ENCODE measurements at places on chromosomes 12 and 14.

DNA sequence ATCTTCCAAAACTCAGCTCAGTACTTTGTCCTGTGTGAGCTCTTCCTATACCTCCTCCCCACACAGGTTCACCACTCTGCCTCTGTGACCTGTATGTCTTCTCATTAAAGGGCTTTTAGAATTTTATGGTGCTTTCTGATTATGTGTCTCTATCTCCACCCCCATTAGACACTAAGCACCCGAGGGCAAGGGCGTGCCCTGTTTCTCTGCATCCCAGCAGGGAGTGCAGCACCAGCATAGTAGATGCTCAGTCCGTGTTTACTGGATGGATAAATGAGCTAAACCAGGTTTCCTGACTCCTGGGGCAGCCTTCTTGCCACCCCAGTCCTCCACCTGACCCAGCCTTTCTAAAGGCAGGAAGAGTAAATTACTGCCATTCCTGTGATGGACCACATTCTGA is 333.8 kb downstream of the CACNA1C start:
- DNase-seq, result no peak

DNA sequence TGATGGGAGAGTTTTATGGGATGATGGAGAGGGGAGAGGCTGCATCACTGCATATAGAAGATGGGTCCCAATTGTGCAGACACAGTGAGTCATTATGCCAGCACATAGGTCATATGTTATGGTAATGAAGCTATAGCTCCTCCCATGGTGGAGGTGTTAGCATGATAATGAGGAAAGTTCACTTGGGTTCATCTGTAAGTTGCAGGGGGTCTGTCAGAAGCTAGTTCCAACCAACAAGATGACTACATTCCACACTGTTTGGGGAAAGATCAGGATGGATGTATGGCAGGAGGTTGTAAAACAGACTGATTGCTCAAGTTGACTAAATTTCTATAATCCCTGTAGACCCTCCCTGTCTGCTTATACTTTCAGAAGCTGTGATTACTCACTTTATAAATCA is 561.3 kb downstream of the C12orf50 start:
- no peak for DNase-seq

GRCh38 chr14:28901631-28902030 is 135.0 kb downstream of the FOXG1 start:
- no peak for DNase-seq

- DNase-seq, result no peak
Measured at GRCh38 chr14:65627315-65627714, 214.8 kb downstream of the FUT8 start.

- peak; percentile 42 for DNase-seq
Measured at GRCh38 chr12:53499266-53500141, at the start of gene MAP3K12. Gene MAP3K12, minus strand, starts transcription at chr12:53499458. Its CDS starts 12,067 bp downstream, at chr12:53487391.

GRCh38 chr14:72741826-72742117 is 152.1 kb downstream of the DPF3 start:
- no peak for DNase-seq

DNA sequence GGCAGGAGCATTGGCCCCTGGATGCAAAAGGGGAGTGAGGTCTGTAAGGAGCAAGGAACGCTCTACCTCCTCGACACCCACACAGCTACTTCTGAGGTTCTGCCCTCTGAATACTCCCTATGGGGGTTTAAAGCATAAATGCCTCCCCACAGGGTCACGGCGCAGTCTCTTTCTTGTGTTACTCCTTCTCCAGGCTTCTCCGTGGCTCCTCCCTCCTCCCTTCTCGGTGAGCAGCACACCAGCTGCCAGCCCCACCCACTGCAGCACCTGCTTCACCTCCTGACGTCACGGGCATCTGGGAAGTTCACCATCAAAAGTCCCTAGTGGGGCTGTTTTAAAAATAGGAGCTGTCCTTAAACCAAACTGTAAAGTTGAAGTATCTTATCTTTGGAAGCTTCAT is 67.3 kb downstream of the SPTB start:
- no peak for DNase-seq

- DNase-seq, result no peak
Measured at GRCh38 chr14:100723135-100723829, 3.4 kb upstream of the DLK1 start.

DNA sequence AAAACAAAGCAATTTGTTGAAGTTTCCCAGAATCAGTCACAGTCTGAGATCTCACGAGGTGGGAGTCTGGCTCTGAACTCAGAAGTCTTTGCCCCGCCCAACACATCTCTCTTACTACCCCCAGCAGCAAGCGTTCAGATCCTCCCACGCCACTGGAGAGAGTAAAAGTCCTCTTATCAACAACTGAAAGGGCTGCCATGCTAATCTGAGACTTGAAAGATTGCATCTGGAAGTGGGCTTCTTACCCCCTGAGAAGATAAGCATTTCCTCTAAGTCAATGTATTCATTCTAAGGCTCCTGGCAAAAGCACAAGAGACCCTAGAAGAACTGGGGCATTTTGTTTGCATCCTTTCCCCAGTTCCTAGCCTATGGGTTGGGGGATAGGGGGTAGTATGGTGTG is 34.1 kb upstream of the STON2 start:
- DNase-seq, result no peak

GRCh38 chr12:127749416-127749815 is 517.6 kb upstream of the TMEM132C start:
- no peak for DNase-seq

DNA sequence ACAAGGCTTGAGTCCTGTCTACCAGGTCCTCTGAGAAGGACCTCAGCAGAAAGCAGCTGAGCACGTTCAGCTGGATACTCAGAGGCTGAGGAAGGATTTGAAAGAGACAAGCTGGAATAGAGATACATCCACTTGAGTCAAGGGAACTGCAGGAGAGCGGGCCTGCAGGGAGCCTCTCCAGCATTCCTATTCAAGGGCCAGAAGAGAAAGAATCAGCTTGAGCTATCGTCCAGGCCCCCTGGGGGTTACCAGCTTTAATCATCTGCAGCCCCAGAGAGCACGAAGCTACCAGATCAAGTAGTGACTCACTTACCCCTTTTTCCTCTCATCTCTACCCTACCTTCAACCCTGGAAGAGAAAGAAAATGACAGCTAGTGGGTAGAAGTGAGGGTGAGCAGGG is 80.9 kb downstream of the NDUFA12 start:
- no peak for DNase-seq

- no peak for DNase-seq
Measured at GRCh38 chr12:132354982-132355680, 25.7 kb upstream of the GALNT9 start.

DNA sequence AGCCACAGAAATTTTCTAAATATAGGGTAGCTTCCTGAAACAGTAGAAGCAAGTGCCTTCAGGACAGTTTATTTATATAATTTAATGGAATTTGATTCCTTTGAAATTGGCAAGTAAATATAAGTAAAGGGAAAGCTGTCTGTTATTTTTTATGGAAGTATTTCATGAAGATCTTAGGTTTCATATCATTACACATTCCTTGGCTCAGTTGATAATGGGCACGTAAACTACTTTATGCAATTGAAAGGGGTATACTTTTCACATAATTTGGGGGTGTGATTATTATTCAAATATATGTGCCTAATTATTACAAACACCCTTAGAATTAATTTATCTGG is 71.1 kb upstream of the RAP1B start:
- DNase-seq, result no peak

DNA sequence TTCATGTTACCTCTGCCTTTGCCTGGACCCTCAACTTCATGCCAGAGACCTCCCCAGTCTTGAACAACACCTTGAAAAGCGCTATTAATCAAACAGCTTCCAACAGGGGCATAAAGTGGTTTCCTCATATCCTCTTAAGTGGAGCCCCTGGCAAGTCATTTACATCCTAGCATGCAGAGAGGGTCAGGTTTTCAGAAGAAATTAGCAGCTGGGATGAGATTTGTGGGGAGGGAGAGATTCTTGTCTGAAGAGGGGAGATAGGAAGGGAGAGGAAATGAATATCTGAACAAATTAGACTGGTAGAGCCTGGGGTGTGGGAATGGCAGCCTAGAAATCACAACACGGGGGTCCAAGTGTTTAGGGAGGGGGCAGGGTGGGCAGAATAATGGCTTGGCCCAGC is 45.6 kb downstream of the CALM1 start:
- DNase-seq, result no peak

- no peak for DNase-seq
Measured at GRCh38 chr14:98437113-98437512, 834.9 kb downstream of the BCL11B start.

DNA sequence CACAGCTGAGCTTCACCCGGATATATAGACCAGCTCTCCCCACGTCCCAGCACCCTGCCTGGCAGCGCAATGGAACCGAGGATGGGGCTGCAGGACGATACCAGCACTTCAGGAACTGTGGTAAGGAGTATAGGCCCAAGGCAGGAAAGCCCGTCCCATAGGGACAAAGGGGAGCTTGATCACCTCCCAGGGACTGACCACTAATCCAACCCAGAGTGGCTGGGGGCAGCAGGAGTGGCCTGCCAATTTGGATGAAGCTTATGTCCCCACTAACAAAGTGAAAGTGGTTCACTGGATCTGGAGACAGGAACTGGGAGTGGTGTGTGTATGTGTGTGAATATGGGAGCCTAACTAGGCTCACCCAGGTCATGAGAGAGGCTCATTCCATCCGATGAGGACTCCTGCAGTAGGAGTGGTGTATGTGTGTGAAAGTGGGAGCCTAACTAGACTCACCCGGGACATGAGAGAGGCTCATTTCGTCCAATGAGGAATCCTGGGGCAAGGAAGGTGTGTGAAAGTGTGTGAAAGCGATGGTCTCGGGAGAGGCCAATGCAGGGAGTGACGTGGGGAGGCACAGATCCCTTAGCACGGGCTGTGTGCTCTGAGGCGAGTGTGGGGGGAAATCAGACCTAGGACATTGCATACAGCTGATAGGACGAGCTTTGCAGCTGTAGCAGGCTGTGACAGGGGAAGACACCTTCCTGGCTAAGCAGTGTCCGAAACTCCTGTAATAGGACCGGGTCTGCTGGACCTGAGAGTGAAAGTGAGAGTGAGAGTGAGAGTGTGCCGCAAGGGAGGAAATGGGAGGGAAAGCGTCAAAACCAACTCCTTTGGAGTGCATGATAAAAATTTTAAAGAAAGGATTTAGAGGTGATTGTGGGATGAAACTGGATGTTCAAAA is 25.7 kb downstream of the KLRK1 start:
- DNase-seq, result no peak

- DNase-seq, result peak; percentile 51
Measured at GRCh38 chr12:70243510-70244371, 508 bp downstream of the CNOT2 start.

DNA sequence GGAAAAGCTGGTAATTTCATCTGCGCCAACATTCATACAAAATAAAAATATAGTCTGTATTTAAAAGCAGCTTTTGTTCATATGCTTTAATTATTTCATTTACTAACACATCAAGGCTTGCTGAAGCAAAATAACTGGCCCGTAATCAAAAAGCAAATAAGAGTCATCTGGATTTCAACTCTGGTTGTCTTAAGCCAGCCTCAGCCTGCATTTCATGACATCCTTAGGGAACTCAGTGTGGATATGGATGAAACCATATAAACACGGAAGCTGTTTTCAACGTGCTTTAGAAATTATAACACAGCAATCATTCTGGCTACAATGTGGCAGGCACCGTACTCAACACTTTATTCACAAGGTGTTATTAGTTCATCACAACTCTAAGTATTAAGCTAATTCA is 852 bp downstream of the COX16 start:
- no peak for DNase-seq

Measured in NCI-H1694 treated with DMSO at 0.1 percent for 48 hours (cell line).